Esophagus squamous epithelium (tissue), 5 donors: ENCODE measurements at places on chromosomes 13 and 19.

GRCh38 chr19:17061691-17062090 lies 13.6 kb downstream of the HAUS8 start:
- no peak for DNase-seq

GRCh38 chr19:7520131-7521051 lies 2.0 kb upstream of the MCOLN1 start:
- no peak for DNase-seq

GRCh38 chr19:40413291-40413845 lies at the start of gene PRX:
PRX (minus strand) TSS chr19:40413378; CDS start chr19:40407932, 5,446 bp downstream.
- DNase-seq: no peak

GRCh38 chr19:1213391-1214286 lies 8.1 kb downstream of the STK11 start:
- DNase-seq: no peak

- DNase-seq: no peak
Observed at GRCh38 chr13:47904891-47905290, 96.2 kb downstream of the SUCLA2 start.
